Inflammatory macrophage treated with lipopolysaccharide for 4 hours (primary cell): ENCODE measurements at places on chromosomes 12 and 14.

DNA sequence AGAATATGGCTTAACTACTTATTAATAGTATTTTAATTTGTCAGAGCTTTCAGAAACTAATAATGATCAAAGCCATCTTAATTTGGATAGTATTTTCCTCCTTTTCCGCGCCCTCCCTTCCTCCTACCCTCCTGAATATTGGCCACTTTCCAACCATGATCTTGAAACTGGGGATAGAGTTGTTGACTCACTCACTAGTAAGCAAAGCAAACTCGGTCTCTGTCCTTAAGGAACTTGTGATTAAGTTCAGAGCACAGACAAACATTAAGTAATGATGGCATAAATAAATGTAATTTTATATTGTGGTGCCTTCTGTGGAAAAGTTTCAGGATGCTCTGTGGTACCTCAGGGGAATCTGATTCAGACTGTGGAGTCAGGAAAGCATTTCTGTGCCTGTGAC, 75.7 kb downstream of the LRRK2 start:
- DNase-seq, result peak; percentile 24

DNA sequence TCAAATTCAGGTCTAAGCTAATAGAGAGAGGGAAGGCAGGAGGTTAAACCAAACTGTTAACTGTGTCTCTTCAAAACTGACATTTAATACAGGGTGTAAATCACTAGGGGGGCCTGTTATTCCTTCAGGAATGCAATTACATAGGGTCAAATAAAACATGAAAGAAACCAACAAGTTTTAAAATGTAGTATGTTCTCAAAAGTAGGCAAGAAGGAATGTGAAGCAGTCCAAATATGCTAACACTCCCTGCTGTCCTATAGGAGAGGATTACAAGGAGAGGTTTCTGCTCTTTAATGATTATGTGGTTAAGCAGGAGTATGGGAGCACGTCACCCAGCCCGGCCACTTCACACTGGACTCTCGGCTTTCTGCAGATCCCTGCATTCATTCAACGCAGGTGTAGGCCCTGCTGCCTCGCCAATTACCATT, 42.5 kb upstream of the BMP4 start:
- DNase-seq, result no peak

DNA sequence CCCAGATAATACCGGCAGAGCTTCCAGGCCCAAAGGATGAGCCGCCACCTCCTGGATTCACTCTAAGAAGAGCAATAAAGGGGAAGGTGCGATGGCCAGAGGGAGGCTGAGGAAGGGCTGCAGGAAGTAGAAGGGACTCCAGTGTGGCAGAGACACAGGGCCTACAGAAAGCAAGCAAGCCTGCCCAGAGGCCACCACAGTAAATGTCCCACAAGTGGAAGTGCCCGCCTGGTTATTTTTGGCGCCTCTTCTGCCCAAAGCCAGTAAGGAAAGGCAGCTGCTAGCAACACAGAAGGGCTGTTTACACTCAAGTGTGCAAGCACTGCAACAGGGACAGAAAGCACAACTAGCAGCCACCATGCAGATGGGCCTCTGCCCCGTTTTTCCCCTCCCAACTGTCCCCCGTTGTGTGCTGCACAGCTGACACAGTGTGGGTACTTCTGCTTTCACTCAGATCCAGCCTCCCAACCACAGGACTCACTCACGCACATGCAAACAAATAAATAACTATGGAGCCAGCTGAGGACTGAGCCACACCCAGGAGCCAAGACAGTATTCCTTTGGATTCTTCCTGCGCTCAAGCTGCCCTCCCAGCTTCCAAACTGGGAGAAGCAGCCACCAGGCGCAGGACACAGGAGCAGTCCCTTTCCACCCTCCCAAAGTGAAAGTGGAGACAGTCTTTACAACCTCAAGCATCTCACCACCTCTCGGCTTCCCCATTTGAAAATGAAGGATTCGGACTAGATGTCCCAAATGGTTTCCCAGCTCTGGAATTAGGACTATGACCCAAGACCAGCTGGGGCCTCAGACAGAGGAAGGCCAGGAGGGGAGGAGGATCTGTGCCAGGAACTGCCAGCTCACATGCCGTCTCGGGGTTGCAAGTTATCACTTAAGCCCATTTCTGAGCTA, 40.0 kb upstream of the PNMA1 start:
- peak; percentile 70 for DNase-seq

DNA sequence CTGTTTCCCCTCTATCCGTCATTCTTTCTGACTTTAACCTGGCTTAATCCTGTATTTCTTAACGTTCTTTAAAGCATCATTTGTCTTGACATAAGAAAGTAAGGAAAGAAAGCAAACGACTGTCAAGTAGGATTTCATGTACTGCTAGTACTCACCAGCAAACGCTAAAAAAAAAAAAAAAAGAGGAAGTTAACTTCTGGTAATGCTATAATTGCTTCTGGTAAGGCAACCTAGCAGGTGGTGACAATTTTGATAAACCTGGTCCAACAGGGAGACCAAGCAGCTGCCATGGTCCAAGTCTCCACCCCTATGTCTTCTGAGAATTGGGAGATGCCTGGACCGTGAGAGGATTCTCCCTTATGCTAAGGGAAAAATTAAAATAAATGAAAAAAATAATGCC, 306.6 kb downstream of the DAD1 start:
- peak; percentile 51 for DNase-seq

- peak; percentile 82 for DNase-seq
Measured at GRCh38 chr14:102389246-102389645, 26.5 kb downstream of the TECPR2 start.

- no peak for DNase-seq
Measured at GRCh38 chr14:69261761-69262331, 1.9 kb downstream of the GALNT16 start.

- DNase-seq, result no peak
Measured at GRCh38 chr14:79279645-79280597, 931.4 kb downstream of the DIO2 start.

DNA sequence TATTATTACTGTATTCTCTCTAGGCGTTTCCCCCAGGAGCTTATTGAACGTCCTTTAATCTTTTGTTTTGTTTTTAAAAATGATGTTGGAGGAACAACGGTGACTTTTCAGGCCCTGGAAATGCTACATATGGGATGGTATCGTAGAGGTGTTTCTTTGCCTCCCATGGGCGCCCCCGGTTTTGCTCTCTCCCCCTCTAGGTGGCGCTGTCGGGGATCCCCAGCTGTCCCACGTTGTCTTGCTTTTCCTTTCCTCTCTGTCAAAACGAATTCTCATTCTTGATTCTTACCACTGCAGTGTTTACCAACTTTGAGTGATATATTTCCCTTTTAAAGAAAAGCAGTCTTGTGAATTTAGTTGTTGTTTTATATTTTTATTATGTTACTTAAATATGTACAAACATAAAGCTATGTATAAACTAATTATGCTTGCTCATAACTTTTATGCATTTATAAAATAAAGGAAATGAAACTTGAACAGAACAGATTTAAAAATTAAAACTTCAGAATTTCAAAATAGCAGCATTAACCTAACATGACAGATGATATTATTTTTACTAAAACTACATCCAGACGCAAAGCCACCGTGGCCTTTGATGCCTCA, 171.9 kb downstream of the RGS6 start:
- DNase-seq, result peak; percentile 27

DNA sequence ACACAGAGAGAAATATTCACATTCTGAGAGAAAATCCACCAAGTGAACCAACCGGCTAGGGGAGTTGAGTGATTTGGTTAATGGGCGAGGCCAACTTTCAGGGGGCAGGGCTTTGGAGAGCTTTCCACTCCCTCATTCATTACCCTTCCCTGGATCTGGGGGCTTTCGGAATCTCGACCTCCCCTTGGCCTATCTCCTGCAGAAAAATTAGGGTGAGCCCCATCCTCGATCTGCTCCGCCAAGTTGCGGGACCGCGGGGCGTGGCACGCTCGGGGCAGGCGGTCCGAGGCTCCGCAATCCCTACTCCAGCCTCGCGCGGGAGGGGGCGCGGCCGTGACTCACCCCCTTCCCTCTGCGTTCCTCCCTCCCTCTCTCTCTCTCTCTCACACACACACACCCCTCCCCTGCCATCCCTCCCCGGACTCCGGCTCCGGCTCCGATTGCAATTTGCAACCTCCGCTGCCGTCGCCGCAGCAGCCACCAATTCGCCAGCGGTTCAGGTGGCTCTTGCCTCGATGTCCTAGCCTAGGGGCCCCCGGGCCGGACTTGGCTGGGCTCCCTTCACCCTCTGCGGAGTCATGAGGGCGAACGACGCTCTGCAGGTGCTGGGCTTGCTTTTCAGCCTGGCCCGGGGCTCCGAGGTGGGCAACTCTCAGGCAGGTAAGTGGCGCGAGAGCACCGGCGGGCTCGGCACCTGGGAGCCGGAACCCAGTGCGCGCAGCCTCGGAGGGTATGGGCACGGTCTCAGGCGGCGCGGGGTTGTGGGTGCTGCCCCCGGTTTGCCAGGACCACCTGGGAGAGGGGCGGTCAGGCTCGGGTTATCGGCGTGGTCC, at the start of gene ERBB3:
TSS of gene ERBB3 (plus strand) at position 443 of the 833 bp plus-strand sequence. CDS start at position 579, 136 bp downstream.
- peak; percentile 68 for DNase-seq

GRCh38 chr12:114661245-114661644, 22.7 kb downstream of the TBX3 start:
- no peak for DNase-seq

DNA sequence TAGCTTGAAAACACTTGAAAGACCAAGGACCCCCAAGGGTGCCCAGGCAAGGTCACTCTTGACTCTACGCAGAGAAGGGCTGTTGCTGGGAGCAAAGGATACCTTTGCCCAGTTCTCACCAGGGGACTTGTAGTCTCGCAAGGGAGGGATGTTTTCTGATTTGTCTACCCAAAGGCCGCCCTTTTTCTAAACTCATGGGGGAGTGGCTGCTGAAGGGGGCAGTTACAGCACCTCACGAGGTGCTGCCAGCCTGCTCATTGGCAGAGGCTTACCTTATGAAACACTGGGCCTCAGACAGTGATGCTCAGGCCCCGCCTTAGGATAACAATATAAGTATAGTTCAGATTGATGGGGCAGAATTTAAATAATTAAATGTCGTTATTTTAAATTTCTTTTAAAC, 107.0 kb downstream of the ETV6 start:
- DNase-seq, result no peak

- no peak for DNase-seq
Measured at GRCh38 chr14:34628681-34629135, 1.2 kb downstream of the SNX6 start.

- peak; percentile 71 for DNase-seq
Measured at GRCh38 chr12:69284131-69284530, 44.8 kb downstream of the CPSF6 start.

GRCh38 chr14:103122947-103123633, at the start of gene TNFAIP2:
Gene TNFAIP2 (plus strand): TSS chr14:103123461. CDS start chr14:103126458, 2,997 bp downstream.
- peak; percentile 90 for DNase-seq
